PC-9 (cell line): ENCODE measurements at places on chromosomes 3 and 15. TPM values are rescaled to one million over a fixed set of nuclear protein-coding genes. Genes with fewer than 3 reads are reported as not detected.

GRCh38 chr3:4341336-4341675, 38.1 kb downstream of the SETMAR start:
- H3K4me1 ChIP-seq, result no peaks in the 10 kb centered on the region
- H3K27me3 ChIP-seq, result no peaks in the 10 kb centered on the region
- no peak overlapping the region for H3K4me3 ChIP-seq
- no peaks in the 10 kb centered on the region for H3K36me3 ChIP-seq

DNA sequence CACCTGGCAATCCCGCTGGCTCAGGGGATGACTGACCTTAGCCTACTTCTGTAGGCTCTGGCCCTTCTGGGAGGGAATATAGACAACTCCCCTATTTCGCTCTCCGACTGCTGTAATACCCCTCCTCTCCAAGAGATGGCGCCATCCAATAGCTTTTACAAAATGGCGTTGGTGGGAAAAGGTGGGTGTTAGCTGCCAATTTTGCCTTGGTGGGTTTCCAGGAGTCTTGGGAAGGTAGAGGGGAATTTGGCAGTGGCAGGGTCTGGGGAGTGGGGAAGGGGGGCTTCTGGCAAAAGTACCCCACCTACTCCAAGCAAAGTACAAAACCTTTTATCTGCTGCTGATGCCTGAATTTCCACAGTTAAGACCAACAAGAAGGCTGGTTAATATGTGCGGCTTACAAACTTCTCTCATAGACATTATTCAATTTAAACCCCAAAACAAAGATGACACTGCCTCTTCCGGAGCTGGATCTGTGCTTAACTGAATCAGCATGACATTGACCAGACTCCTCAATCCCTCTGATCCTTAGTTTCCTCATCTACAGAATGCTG, 62.1 kb downstream of the RASGRF1 start:
- H3K27me3 ChIP-seq, result no peaks in the 10 kb centered on the region
- H3K36me3 ChIP-seq, result no peaks in the 10 kb centered on the region
- no peak overlapping the region for H3K4me3 ChIP-seq

DNA sequence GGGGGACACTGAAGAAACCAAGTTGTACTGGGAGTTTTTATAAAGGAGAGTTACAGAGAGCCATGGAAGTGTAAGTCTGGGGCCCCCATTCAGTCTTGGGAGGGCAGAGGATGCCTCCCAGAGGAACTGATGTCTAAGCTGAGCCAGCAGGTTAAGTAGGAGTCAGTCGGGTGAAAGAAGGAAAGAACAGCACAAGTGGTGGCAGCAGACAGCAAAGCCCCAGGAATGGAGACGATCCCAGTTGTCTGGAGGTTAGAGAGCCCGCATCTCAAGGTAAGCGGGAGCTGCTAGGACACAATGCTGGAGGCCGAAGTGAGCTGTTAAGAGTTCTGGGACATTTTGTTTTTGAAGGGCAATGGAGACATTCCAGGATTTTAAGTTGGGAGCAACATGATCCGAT, 88.8 kb downstream of the TAMM41 start:
- H3K27me3 ChIP-seq, result no peaks in the 10 kb centered on the region
- DNase-seq, result no peak
- no peak overlapping the region for H3K27ac ChIP-seq
- no peak overlapping the region for H3K4me3 ChIP-seq

DNA sequence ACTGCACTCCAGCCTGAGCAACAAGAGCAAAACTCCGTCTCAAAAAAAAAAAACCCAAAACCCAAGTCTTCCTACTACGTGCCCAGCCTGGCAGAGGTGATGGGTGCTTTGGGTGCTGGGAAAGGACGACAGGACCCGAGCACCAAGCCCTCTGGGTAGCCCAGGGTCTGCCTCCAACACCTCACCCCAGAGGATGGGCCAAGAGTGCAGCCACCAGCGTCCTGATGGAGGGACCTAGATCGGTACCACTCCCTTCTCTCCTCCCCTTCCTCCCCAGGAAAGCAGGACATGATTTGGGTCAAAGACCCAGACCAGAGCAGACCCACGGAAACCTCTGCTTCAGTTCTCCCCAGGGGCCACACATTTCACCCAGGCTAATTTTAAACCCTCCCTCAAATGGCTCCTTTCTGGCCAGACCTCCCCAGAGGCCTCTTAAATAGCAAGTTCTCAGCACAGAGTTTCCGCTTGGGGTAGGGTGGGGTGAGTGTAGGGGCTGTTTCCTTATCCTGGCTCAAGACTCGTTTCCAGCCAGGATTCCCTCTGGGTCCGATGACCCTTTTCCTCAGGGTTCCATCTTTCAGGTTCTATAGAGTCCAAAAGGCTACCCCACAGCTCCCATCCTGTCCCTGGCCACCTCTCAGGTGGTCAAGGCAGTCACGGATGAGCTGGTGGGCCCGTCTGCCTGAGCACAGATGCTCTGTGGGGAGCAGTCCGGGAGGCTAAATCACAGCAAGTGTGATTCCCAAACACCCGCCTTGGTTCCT, 20.5 kb downstream of the RBPMS2 start:
- H3K27ac ChIP-seq, result no peak overlapping the region
- peaks cover 4% of the 10 kb centered on the region for H3K4me1 ChIP-seq
- H3K4me3 ChIP-seq, result no peak overlapping the region
- H3K36me3 ChIP-seq, result no peaks in the 10 kb centered on the region

Gene IQCH
- total RNA-seq, result 7.5 and 8.6 TPM in 2 replicates
